Right atrium auricular region (tissue), 2 donors: ENCODE measurements at places on chromosomes 7 and 10. TPM values are rescaled to one million over a fixed set of nuclear protein-coding genes. Genes with fewer than 3 reads are reported as not detected.
A peak's percentile ranks its signal among the peaks of the same experiment; 100 is the strongest.

DNA sequence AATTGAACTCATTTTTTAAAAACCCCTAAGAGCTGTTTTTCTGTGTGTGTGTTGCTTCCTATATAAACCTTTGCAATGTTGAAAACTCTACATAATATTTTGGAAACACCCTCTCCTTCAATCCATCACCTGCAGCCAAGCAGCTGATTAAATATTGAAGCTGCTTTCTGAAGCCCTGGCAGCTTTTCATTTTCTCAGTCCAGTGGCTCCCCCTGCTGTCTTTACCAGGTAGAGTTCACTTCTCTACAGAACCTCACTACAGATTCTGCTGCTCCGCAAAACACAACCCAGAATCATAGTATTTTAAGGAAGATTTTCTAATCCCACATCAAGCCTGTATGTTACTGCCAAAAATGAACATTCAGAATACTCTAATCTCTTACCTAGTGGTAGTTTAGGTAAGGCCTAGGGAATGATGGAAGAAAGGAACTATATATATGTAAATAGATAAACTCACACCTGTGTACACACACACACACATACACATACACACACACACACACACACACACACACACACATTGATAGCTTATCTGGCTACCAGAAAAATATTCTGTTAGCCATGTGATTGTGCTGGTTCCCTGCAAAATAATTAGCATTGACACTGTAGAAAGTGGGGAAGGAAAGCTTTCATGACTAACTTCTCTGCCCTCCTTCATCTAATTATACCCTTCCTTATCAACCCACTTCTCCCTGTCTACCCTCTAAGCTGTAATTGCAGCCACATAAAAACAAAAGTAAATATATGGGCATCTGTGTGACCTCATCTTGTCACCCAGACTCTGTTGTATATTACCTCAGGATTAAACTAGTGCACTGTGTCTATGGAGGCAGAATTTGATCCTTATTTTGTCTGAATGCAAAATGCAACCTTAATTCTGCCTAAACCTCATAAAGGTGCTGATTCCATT, 229.5 kb upstream of the FZD1 start:
- no peaks in the 10 kb centered on the region for H3K27me3 ChIP-seq
- H3K4me1 ChIP-seq: peaks cover 6% of the 10 kb centered on the region
- peak; percentile 61 for DNase-seq
- H3K36me3 ChIP-seq: no peaks in the 10 kb centered on the region

GRCh38 chr10:13351340-13351915, 3.3 kb upstream of the SEPHS1 start:
- peaks cover 24% of the 10 kb centered on the region for H3K4me1 ChIP-seq
- H3K27ac ChIP-seq: no peak overlapping the region
- H3K36me3 ChIP-seq: no peaks in the 10 kb centered on the region
- no peaks in the 10 kb centered on the region for H3K27me3 ChIP-seq
- H3K4me3 ChIP-seq: no peak overlapping the region

DNA sequence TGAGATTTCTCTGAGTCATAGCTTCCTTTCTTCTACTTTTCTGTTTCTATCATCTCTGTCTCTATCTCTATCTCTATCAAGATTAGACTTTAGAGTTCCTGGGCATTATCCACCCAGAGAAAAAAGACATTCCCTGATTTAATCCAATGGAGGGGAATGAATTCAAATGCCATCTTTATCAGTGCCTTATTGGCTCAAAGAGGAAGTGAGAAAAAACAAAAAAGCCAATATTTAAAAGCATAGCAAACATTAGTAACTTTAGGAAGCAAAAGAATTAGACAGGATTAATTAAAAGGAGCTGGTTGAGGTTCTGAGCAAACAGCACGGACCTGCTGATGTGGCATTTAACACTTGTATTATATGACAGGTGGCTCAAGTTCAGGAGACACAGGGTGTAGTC, 736.5 kb downstream of the REEP3 start:
- H3K27me3 ChIP-seq: no peaks in the 10 kb centered on the region
- no peaks in the 10 kb centered on the region for H3K36me3 ChIP-seq
- no peak overlapping the region for H3K27ac ChIP-seq
- no peak overlapping the region for H3K4me3 ChIP-seq

- no peak for DNase-seq
- peak overlapping the region; percentile 51 for H3K4me3 ChIP-seq
- H3K36me3 ChIP-seq: peaks cover 7% of the 10 kb centered on the region
- peak overlapping the region; percentile 63 for H3K27ac ChIP-seq
- H3K27me3 ChIP-seq: no peaks in the 10 kb centered on the region
These were observed 2.6 kb downstream of the CXCL12 start for GRCh38 chr10:44382131-44382858.

DNA sequence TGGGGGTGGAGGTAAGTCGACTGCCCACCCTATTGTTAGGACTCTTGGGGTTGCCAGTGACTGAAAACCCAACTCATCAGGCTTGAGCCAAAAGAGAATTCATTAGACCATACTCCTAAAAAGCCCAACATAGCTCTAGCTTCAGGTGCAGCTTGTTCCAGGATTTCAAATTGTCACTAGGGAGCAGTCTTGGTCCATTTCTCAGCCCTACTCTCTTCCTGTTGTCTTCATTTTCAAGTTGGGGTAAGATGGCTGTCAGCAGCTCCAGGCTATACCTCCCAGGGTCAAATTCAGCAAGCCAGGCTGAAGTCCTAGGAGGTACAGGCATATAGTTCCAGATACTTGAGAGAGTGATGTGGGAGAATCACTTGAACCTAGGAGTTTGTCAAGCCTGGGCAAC, 14.9 kb upstream of the COL13A1 start:
- H3K4me3 ChIP-seq: no peak overlapping the region
- no peaks in the 10 kb centered on the region for H3K27me3 ChIP-seq
- no peaks in the 10 kb centered on the region for H3K4me1 ChIP-seq
- DNase-seq: no peak
- H3K27ac ChIP-seq: no peak overlapping the region
- no peaks in the 10 kb centered on the region for H3K36me3 ChIP-seq

DNA sequence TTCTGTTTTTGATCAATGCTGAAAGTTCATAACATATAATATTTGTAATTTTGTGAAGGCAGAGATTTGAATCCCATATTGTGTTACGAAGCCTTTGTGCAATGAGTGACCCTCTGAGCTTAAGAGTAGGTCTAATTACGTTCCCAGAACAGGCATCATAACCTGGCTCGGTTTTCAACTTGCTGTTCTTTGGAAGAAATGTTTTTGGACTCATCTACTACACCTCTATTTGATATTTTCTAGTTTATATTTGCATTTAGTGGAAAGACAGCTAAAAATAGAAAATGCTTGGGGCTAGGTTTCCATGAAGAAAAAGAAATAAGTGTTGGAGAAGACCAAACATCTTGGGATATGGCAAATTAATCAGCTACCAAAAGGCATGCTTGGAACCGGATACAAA, 234.8 kb downstream of the AGMO start:
- no peak overlapping the region for H3K27ac ChIP-seq
- H3K36me3 ChIP-seq: no peaks in the 10 kb centered on the region
- H3K27me3 ChIP-seq: no peaks in the 10 kb centered on the region
- H3K4me1 ChIP-seq: no peaks in the 10 kb centered on the region

GRCh38 chr10:84429926-84430520, 101.6 kb downstream of the CCSER2 start:
- H3K4me1 ChIP-seq: peaks cover 62% of the 10 kb centered on the region
- H3K27ac ChIP-seq: no peak overlapping the region
- H3K27me3 ChIP-seq: no peaks in the 10 kb centered on the region
- no peaks in the 10 kb centered on the region for H3K36me3 ChIP-seq
- no peak for DNase-seq
- H3K4me3 ChIP-seq: no peak overlapping the region

GRCh38 chr7:20329389-20330238, 1.1 kb upstream of the ITGB8 start:
- peak overlapping the region; percentile 72 for H3K27ac ChIP-seq
- no peaks in the 10 kb centered on the region for H3K36me3 ChIP-seq
- H3K4me3 ChIP-seq: peak overlapping the region; percentile 63
- DNase-seq: peak; percentile 66

DNA sequence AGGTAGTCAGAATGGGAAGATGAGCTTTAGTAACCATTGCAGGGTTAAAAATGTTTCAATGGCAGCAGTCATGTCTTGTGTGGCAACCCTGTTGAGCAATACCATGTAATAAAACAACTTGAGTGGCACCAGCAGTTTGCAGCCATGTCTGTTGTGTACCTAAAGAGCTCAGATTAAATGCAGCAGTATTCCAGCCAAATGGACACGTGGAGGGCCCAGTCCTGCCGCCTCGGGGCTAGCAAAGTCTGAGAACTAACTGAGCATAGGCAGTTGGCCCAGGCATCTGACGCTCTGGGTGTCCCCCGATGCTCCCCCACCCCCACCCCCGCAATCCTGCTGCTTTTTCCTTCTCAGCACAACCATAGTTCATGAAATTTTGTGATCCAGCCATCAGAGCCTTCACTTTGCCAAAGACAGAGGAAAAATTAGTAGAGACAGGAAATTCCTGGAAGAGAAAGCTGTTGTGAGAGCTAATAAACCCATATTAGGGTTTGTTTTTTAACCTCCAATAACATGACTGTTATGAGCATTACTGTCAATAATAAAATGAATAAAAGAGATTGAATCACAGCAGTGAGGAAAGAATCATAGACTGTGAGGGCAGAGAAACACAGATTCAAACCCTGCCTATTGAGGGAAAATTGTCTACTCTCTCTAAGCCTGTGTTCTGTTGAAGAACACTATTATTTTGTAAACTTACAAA, 220.6 kb upstream of the RHOBTB1 start:
- no peaks in the 10 kb centered on the region for H3K4me1 ChIP-seq
- no peak overlapping the region for H3K27ac ChIP-seq
- H3K4me3 ChIP-seq: no peak overlapping the region

GRCh38 chr7:91164506-91164905, 99.7 kb upstream of the FZD1 start:
- no peaks in the 10 kb centered on the region for H3K27me3 ChIP-seq
- no peaks in the 10 kb centered on the region for H3K36me3 ChIP-seq

DNA sequence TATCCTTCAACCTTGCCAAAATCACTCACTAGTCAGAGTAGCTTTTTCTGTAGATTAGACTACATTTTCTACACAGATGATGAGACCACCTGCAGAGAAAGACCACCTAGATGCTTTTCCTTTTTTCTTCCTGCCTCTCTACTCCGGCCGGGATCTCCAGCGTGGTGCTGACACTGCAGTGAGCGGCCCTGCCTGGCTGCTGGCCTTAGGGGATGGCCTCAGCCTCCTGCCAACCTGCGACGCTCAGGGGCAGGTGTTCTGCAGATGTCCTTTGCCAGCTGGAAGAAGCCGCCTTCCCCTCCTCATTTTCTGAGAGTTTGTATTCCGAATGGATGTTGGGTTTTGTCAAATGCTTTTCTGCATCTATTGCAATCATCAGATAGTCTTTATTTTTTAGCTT, 43.5 kb upstream of the NKX6-2 start:
- no peak for DNase-seq
- no peaks in the 10 kb centered on the region for H3K4me1 ChIP-seq
- H3K27ac ChIP-seq: no peak overlapping the region

DNA sequence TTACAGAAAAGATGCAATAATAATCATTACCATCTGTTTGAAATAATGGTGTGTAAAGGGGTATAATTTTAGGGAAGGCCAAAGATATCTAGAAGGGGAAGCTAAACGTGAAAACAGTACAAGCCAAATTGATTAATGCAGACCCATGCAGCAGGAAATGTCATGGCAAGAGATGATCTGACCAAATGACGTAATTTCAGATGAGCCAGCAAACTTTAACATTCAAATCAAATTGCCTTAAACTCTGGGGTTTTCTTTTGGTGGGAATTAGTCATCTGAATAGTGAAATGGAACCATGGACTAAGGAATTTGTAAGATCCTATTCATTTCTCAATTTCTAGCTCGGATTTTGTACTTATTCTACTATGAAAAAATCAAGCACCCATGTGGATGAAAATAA, 21.4 kb upstream of the SCIN start:
- DNase-seq: no peak
- no peak overlapping the region for H3K27ac ChIP-seq
- no peaks in the 10 kb centered on the region for H3K4me1 ChIP-seq
- no peaks in the 10 kb centered on the region for H3K36me3 ChIP-seq
- H3K4me3 ChIP-seq: no peak overlapping the region

GRCh38 chr10:30011396-30011795, 48.0 kb downstream of the JCAD start:
- no peak overlapping the region for H3K27ac ChIP-seq
- no peak for DNase-seq
- no peaks in the 10 kb centered on the region for H3K27me3 ChIP-seq
- H3K36me3 ChIP-seq: no peaks in the 10 kb centered on the region
- no peak overlapping the region for H3K4me3 ChIP-seq

GRCh38 chr7:139990571-139991268, 72.0 kb downstream of the PARP12 start:
- H3K27ac ChIP-seq: no peak overlapping the region
- H3K4me1 ChIP-seq: peaks cover 5% of the 10 kb centered on the region
- DNase-seq: no peak
- no peaks in the 10 kb centered on the region for H3K36me3 ChIP-seq

DNA sequence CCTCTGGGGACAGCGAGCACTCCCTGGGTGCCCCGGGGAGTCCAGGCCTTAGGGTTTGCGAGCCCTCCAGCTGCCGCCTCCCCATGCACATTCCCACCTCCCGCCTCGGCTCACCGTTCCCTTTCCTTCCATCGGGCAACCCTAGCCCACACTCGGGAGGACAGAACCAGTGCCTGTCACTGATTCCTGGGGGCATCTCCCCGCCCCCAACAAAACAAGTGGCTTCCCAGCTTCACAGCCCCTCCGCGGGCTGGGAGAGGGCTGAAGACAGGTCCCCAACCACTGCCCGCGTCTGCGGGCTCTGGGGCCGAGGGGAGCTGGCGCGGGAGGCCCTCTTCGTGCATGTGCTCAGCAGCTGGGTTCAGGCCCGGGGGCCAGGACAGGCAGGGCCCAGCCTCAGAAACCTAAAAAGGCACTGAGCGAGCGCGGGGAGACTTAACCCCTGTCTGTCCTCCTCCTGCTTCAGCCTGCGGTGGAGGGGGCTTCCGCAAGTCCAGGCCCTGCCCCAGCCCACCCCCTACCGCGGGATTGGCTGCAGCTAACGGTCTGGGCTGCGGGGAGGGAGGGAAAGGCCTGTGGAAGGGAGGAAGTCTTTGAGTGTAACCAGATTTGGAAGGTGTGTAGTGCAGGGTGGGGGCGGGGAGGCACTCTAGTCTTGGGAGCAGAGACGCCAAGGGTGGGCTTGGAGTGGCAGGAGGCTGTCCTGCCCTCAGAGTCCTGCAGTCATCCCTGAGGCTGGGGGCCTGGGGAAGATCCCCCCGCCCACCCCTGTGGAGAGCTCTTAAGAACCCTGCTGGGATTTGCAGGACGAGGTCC, 1.2 kb downstream of the FLNC start:
- DNase-seq: no peak
- H3K27ac ChIP-seq: peak overlapping the region; percentile 99
- H3K27me3 ChIP-seq: no peaks in the 10 kb centered on the region
- H3K36me3 ChIP-seq: peaks cover 18% of the 10 kb centered on the region
- no peaks in the 10 kb centered on the region for H3K4me1 ChIP-seq

TBX20 gene
- total RNA-seq: 132 TPM

SNCG gene
- 33.8 TPM for total RNA-seq

TRPV5 gene
- total RNA-seq: not detected
